Cardiac ventricle fibroblast (primary cell): ENCODE measurements at places on chromosomes 3 and 15. TPM values are rescaled to one million over a fixed set of nuclear protein-coding genes. Genes with fewer than 3 reads are reported as not detected.

Gene MASP1
- total RNA-seq = 0.15 and 1.4 TPM in 2 replicates

Gene FBXO40
- not detected in 2 replicates for total RNA-seq

Gene NRG4
- 0.68 TPM in 1 of 2 replicates, not detected in the other for total RNA-seq

Gene ACP3
- total RNA-seq = 1.00 and 1.3 TPM in 2 replicates

Gene CCNB2
- 2.9 and 6.1 TPM in 2 replicates for total RNA-seq

Gene SPSB4
- not detected in 2 replicates for total RNA-seq

Gene EXD1
- not detected in 2 replicates for total RNA-seq

Gene KBTBD8
- 0.24 and 0.31 TPM in 2 replicates for total RNA-seq

Gene TUSC7
- not detected in 2 replicates for total RNA-seq

Gene OR5K2
- not detected in 2 replicates for total RNA-seq

Gene RTP4
- 1.6 and 3.0 TPM in 2 replicates for total RNA-seq
